ENCODE measurements at places on chromosomes 4 and X.

DNA sequence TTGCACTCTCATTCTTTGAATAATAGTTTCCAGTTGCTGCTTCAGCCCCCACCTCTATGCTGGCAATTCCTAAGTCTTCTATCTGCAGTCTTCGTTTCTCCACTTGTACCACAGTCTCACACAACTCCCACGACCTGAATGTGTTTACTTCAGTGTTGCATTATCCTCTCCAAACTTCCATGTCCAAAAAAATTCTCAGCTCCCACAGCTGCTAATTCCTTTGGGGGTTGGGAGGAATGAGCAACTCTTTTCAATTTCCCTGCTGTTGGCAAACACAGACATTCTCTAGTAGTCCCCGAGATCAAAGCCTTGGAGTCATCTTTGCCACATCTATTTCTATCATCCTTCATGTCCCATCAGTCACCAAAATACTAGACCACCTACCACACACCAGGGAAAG lies 14.4 kb upstream of the CDS1 start:
- DNase-seq, result no peak

GRCh38 chr4:158200214-158200613 lies 10.1 kb upstream of the TMEM144 start:
- no peak for DNase-seq

DNA sequence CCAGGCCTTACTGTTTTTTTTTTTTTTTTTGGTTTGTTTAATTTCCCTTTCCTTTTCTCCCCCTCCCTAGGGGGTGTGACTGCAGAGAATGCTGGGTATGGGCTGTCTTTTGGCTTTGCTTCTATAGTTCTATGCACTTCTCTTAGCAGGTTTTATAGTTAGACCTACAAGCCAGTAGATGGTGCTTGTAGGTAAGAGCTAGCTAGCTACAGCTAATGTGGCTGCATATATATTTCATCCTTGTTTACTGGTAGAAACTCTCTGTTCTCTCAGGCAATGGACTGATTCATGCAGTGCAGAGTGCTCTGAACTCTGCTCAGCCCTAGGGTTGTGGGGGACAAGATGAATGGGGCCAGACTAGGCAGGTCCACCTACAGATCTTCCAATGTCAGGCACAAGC lies 246.4 kb downstream of the SH2D1A start:
- no peak for DNase-seq

DNA sequence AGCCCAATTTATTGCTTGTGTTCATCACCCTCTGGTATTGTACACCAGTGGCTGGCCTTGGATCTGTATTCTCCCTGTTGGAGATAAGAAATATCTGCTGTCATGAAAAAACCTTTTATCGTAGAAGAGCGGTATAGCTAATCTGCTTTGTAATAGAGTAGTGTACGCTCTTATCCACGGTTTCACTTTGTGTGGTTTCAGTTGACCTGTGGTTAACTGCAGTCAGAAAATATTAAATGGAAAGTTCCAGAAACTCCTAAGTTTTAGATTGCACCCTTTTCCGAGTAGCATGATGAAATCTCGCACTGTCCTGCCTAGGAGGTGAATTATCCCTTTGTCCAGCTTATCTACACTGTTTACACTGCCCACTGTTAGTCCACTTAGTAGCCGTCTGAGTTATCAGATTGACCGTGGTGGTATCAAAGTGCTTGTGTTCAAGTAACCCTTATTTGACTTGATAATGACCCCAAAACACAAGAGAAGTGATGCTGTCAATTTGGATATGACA lies 42.4 kb downstream of the KDM6A start:
- DNase-seq, result no peak

GRCh38 chrX:49192722-49193328 lies 6.7 kb upstream of the PRICKLE3 start:
- DNase-seq, result no peak
